ENCODE measurements at places on chromosomes 5 and 9. TPM values are rescaled to one million over a fixed set of nuclear protein-coding genes. Genes with fewer than 3 reads are reported as not detected.

Gene CD72
- 0.13 TPM for total RNA-seq

Gene SOX30
- not detected for total RNA-seq

Gene SOWAHA
- total RNA-seq = 0.14 TPM

Gene FGF18
- 1.0 TPM for total RNA-seq

Gene PCDHA7
- 0.13 TPM for total RNA-seq

Gene POU5F2
- not detected for total RNA-seq

Gene PCDHB5
- total RNA-seq = 1.4 TPM

Gene KCNT1
- 0.01 TPM for total RNA-seq

Gene ADAMTS12
- total RNA-seq = 6.6 TPM

Gene FOXD4L3
- not detected for total RNA-seq

Gene RMND5B
- 29.8 TPM for total RNA-seq

Gene ZFP2
- total RNA-seq = not detected

Gene TAF11L8
- not detected for total RNA-seq

Gene PCAT7
- 0.54 TPM for total RNA-seq

Gene SERINC5
- total RNA-seq = 6.7 TPM

Gene INSL6
- total RNA-seq = not detected

Gene SPATA9
- total RNA-seq = not detected

Gene THBS4
- total RNA-seq = not detected

Gene TIMD4
- total RNA-seq = 0.98 TPM

Gene ERCC8
- 19.6 TPM for total RNA-seq

Measured in A549 treated with GW870086 at 1 μM for 4 hours (cell line).